ENCODE measurements at places on chromosomes 7 and 10.

GRCh38 chr10:51228714-51229100, 154.4 kb downstream of the PRKG1 start:
- DNase-seq, result no peak

DNA sequence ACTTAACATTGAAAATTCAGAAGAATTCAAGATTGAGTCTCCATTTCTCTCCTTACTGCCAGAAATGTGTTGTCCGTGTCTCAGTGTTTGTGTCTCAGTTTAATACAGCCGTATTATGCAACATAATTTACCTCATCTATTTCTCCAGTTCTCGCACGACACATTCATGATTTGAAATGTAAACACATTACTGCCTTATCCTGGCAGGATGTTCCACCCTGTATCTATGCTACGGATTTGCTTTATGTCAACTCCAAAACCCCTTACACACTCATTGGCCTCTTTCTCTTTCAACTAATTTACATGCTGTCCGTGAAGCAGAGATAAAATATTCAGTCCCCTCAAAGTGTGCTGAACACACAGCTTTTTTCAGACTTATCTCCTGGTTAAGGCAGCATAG, 653.7 kb upstream of the SEMA3D start:
- DNase-seq, result no peak

GRCh38 chr7:158470336-158470735, 117.3 kb downstream of the PTPRN2 start:
- DNase-seq, result no peak

DNA sequence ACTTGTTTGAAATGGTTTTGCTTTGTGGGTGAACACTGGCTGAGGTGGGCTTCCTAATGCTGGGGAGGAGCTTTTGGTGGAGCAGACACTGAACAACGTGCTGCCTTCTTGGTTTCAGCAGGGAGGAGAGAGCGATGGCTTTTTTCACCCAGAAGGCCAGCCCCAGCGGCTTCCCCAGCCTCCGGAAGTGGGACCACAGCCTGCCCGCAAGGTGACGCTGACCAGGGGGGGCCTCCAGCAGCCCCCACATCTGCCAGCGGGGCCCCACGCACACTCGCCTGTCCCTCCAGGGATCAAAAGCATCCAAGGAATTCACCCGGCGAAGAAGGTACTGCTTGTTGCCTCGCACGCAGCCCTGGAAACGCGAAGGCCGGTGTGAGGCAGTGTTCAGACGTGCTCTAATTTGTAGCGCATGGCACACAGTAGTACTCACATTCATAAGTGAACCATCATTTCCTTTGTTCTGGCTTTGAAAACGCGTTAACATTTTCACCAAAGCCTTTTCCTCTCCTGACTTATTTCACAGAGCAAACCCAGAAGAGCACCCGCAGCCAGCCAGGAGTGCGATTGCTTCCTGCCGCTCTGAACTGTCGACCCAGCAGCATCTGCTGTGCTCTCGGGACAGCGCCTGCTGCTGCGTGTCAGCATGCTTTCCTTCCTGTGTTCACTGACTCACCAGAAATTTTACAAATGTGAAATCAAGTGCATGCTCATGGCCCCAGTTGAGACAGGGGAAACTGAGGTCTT, 48.4 kb downstream of the SHH start:
- no peak for DNase-seq

GRCh38 chr7:85469446-85470010, 282.7 kb upstream of the SEMA3D start:
- no peak for DNase-seq

GRCh38 chr7:155002411-155003091, 373 bp downstream of the PAXIP1 start:
- no peak for DNase-seq

DNA sequence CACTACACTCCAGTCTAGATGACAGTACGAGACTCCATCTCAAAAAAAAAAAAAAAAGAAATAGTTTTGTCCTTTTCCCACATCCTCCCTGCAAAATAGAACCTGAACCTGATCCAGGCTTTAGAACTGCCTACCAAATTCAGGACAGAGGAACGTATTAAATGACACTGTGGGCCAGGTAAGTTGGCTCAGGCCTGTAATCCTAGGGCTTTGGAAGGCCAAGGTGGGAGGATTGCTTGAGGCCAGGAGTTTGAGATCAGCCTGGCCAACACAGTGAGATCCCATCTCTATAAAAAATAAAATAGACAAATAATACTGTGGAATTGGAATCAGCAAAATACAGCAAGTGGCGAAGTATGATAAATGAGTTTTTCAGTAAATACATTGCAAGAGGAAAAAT, 10.0 kb upstream of the BNIP3 start:
- DNase-seq, result no peak

- no peak for DNase-seq
Measured at GRCh38 chr7:80900583-80901576, 18.0 kb downstream of the SEMA3C start.

- no peak for DNase-seq
Measured at GRCh38 chr7:145016068-145016467, 180.2 kb upstream of the TPK1 start.

DNA sequence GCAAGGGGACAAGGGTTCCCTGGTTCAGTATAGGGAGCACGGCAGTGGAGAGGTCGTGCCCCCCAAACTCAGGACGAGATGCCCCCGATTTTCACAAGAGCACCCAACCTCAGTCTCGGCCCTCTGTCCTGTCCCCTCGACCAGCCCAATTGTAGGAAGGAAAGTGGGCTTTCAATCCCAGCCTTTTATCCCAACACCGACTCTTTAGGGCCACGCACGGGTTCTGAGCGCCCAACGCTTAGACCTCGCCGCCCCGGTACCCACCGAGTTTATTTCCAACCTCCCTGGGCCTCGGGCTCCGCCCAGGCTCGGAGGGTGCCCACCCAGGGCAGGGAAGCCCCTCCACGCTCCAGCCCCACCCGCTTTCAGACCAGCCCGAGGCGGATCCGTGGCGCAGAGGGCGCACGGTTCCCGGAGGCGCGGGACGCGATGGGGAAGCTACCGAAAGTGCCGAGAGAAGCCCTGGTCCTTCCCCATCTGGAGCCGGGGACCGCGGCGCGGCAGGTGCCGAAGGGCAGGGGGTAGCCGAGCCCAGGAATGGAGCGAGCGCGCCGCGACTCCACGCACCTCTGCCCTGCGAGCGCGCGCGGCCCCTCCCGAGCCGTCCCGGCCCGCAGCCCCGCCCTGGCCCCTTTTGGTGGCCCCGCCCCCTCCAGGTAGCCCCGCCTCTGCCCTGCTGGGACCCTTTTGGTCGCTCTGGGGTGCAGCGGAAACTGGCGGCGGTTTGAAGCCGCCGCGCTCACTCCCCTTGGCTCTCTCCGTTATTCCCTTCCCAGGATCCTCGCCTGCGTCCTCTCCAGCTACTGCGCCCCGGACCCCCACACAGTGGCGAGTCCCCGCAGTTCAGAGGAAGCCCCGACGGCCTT, 20.4 kb downstream of the GRID2IP start:
- DNase-seq, result no peak

GRCh38 chr10:116888380-116889055, 39.2 kb downstream of the ENO4 start:
- DNase-seq, result no peak

DNA sequence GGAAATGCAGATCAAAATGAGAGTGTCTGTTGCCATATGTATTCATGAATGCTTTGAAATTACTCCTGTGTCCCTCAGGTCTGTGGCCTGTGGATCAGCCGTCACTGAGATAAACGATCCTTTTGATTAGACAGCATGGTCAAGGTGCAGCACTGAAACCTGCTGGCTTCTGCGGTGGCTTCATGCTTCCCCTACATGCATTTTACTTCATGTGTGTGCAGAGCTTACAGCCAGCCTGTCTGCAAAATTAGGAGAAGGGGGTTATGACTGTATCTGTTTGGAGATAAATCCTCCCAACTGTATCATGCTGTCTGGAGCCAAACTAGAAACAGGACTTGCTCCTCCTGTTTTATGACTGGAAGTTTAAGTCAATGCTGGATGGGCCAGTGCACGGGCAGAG, 71.0 kb upstream of the PLPP4 start:
- no peak for DNase-seq

DNA sequence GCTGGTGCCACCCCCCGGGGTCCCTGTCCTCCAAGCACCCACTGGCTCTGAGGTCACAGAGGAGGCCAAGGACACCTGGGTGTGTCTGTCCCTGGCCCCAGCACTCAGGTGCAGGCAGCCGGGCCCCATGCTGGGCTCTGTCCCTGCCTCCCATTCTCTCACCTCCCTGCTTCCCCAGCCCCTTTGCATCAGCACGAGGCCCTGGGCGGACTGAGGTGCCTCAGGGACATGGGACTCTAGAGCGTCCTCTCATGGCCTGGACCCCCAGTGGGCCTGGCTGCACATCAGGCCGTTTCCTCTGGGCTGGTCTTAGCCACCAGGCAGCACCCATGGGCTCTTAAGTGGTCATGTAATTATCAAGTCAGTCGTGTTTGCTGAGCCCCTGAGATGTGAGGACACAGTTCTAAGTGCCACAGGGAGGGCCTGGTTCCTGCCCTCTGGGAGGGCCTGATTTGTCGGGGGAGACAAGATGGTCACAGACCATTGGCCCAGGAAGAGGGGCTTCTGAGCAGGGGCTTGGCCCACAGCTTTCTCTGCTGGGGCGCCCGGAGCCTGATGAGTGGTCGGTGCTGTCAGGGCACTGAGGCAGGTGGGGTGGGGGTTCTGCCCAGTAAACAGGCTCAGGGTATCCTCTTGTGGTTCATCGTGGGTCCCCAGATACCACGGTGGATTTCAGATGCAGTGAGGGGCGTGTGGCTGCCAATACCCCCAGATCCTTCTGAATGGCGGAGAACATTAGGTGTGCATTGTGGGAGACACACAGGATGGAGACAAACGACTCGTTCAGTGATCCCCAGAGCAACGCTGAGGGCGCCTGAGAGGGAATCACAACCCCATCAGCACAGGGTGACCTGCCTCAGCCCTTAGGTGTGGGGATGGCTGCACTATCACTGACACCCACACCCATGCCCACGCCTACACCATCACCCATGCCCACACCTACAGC, 152.5 kb downstream of the WDR37 start:
- no peak for DNase-seq

GRCh38 chr10:47206449-47207280, 93.3 kb upstream of the GDF10 start:
- DNase-seq, result no peak

GRCh38 chr10:117448802-117449201, 73.6 kb upstream of the PDZD8 start:
- DNase-seq, result no peak

DNA sequence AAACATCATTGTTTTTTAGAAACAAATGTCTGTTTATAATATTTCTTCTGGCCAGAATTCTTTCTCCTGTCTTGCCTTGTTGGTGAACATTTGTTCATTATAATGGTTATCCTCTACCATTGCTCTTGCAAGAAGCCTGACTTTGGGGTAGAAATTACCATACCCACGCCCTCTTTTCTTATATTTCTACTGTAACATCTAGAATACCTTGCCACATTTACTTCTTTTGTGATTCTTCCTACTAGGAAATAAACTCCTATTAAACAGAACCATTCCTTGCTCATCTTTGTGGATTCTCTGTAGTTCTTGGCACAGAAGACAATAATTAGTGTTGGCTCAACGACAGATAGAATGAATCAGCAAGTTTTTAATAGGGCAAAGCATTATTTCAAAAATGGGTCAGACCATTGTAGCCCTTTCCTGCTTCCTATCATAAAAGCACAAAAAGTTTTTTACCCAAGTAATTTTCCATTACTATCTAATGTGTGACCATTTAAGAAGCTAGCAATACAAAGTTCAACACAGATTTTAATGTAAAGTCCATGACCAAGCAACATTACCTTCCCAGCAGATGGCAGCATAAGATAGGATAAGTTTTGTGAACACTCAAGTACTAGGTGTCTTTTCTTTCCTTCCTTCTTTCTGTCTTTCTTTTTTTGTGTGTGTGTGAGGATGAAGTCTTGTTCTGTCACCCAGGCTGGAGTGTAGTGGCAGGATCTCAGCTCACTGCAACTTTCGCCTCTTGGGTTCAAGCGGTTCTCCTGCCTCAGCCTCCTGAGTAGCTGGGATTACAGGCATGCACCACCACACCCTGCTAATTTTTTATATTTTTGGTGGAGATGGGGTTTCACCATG, 270.4 kb downstream of the HGF start:
- DNase-seq, result peak; percentile 49

DNA sequence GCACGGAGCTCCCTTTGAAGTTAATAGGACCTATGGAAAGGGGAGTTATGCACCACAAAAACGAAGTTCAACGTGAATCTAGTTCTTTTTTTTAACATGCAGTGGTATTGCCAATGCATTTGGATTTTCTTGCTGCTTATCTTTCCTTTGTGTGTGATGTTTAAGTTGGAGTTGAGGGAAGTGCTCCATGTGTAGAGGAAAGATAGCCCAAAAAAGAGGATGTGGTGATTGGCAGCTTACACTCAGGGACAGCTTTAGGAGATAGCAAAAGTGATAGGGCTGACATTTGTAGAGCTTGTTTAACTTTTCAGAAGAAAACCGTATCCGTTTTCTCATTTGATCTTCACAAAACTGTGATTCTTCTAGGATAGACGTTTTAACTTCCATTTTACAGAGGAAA, 101.3 kb downstream of the MDFIC start:
- no peak for DNase-seq

GRCh38 chr10:75170215-75170614, 40.4 kb upstream of the VDAC2 start:
- no peak for DNase-seq

DNA sequence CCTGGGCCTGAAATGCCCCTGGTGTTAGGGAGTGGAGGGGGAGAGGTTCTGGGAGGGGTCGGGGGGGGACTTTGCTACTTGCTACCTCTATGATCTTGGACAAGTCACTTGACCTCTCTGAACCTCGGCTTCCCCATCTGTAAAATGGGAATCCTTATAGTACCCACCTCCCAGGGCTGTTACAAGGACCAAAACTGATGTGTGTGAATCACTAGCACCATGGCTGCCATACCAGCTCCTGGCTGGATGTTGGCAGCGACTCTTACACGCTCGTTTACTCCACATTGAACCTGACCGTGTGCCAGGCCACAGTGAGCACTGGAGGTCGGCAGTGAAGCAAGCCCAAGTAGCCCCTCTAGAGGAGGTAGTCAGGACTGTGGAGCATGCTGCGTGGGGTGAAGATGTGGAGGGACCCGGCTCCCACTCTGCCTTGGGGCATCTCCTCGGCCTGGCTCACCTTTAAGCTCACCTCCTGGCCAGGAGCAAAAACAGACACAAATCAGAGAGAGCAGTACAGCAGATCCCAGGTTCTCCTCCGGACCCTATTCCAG, 28.9 kb downstream of the PPIF start:
- DNase-seq, result no peak

DNA sequence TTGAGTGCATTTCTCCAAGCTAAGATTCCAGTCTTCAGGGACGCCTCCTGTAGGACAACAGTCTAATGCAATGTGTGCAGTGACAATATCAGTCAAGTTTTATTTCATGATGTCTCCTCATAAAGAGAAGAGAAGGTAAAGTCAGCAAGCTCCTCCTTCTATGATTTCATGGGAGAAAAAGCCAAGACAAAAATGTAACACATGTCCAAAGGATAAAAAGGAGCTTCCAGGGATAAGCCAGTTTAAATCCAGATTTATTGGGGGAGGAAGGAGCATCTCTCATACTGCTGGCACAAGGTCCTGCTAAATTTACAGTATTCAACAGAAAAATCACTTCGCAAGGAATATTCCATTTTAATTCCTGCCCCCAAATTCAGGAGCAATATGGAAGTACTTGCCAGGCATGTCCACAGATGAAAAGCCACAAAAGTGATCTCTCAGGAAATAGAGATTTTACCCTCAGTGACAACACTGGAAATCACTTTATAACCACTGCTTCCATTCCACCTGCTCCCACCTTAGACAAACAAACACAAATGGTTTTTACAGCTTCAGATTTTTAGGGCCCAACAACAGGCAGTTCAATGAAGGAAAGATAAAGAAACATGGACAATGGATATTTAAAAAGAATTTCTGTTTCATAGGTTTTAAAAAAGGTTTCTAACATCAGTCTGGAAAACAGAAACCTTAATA, 677.5 kb upstream of the C7orf33 start:
- DNase-seq, result no peak

- DNase-seq, result no peak
Measured at GRCh38 chr10:103276251-103276895, 565 bp upstream of the INA start.

All from DMS79 (cell line).